ENCODE measurements at places on chromosomes 16 and 17. TPM values are rescaled to one million over a fixed set of nuclear protein-coding genes. Genes with fewer than 3 reads are reported as not detected.

TCF25 gene
- total RNA-seq = 74.6 TPM

PRSS33 gene
- not detected for total RNA-seq

SMIM5 gene
- total RNA-seq = 0.61 TPM

KRTAP1-5 gene
- total RNA-seq = not detected

MYH8 gene
- total RNA-seq = not detected

PER1 gene
- total RNA-seq = 55.7 TPM

PYDC1 gene
- total RNA-seq = not detected

RUNDC3A gene
- total RNA-seq = 1.1 TPM
